G401 (cell line): ENCODE measurements at places on chromosomes 6 and 20.

DNA sequence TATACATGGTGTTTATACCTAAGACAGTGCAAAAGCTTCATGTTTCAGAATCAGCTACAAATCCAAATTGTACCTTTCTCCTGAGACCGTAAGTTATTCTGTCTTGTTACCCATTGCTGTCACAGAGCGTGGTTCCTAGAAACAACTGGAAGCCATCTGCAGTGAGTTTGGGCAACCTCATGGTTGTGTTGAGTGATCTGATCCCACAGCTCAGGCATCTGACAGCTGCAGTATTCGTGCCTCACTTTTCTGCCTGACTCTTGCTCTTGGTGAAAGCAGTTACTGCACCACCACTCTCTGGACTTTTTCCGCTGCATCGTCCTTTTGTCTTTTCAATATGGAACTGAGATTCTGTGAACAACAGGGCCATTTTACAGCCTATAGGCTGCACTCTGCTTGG lies 752.6 kb downstream of the MAFB start:
- DNase-seq, result no peak

GRCh38 chr20:22566876-22567658 lies 17.3 kb downstream of the FOXA2 start:
- DNase-seq, result no peak

DNA sequence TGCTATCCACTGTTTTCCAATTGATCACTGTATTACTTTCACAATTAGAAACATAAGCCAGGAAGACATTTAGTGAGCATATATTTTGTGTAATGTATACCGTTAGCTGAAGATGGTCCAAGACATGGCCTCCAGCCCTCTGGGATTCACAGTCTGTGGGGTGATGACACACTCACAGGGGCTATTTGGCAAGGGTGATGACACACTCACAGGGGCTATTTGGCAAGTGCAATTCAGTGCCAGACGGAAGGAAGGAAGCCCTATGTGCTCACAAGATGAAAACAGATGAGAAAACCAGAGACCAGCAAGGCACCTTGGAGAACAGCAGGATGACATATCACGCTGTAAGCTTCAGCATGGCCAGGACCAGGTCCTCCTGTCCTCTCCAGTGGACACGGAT lies 183.7 kb downstream of the MBOAT1 start:
- DNase-seq, result no peak

- DNase-seq, result no peak
Measured at GRCh38 chr6:90643381-90643780, 56.5 kb upstream of the MAP3K7 start.

DNA sequence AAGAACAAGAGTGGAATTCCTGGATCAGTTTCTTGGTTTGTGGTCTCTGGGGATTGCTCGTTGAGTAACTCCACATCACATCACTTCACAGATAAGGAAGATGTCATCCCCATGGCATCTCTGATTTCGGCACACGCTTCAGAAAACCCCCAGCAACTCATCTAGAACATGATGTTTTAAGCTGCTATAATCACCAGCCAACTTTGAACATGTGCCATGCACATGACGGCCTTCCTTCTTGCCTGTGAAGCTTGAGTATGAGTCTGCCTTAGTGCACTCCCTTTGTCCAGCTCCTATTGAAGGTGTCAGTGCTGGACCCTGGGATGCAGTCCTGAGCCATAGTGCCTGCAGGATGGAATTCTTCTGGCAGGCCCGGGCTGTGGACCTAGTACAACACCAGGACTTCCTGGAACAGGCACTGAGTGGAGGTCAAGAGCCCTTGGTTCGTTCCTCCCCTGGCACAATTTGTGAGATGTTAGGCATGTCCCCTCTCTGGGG lies 231.5 kb upstream of the SUPT3H start:
- DNase-seq, result no peak

- DNase-seq, result no peak
Measured at GRCh38 chr6:144364208-144364720, 79.1 kb downstream of the UTRN start.

- DNase-seq, result no peak
Measured at GRCh38 chr6:33710296-33711121, 991 bp downstream of the UQCC2 start.

- no peak for DNase-seq
Measured at GRCh38 chr6:7726416-7727085, 652 bp downstream of the BMP6 start.

DNA sequence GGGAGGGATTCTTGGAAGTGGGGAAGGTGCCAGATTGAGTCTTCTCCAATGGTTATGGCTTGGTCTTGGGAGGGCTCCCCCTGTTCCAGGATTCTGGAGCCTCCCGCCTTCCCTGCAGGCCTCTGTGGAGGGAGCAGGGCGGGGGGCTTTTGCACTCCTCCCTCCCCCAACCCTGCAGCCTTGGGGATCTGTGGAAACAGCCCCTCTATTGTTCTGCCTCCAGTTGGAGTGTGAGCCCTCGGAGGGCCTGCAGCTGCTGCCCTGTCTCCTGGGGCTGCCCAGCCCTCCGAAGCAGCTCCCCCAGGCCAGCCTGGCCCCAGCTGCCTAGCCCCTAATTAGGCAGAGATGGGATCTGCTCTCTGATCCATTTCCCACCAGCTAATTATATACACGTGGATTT lies 14.7 kb downstream of the FAM110A start:
- DNase-seq, result no peak

DNA sequence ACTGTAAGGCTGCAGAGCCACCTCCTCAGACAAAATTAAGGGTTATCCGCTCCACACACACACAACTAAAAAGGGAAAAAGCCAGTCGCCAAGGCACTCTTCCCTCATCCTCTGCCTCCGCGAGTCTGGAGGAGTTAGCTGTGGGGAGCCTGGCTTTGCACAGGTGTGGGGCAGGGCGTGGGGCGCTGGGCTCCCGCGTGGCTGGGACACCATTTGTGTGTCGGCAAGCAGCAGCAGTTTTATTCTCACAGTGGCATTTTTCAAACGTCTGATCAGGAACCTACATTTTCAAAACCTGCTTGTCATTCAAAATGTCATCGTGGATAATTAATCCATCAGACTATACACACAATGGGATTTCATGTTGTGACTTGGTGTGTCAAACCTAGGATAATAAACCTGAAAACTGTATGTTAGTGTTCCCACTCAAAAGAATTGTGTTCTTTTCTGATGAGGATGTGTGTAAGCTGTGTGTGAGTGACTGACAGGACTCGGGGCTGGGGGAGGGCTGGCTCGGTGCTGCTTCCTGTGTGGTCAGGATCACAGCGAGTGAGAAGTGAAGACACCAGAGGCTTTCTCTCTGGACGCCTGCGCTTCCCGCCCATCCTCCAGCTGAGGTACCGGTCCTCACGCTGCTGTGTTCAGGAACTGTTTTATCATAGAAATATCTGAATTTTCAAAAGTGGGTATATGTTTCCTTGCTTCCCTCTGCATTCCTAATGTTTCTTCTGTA lies 83.1 kb downstream of the IRF4 start:
- DNase-seq, result no peak

- DNase-seq, result no peak
Measured at GRCh38 chr20:44644230-44644617, 7.3 kb downstream of the ADA start.

DNA sequence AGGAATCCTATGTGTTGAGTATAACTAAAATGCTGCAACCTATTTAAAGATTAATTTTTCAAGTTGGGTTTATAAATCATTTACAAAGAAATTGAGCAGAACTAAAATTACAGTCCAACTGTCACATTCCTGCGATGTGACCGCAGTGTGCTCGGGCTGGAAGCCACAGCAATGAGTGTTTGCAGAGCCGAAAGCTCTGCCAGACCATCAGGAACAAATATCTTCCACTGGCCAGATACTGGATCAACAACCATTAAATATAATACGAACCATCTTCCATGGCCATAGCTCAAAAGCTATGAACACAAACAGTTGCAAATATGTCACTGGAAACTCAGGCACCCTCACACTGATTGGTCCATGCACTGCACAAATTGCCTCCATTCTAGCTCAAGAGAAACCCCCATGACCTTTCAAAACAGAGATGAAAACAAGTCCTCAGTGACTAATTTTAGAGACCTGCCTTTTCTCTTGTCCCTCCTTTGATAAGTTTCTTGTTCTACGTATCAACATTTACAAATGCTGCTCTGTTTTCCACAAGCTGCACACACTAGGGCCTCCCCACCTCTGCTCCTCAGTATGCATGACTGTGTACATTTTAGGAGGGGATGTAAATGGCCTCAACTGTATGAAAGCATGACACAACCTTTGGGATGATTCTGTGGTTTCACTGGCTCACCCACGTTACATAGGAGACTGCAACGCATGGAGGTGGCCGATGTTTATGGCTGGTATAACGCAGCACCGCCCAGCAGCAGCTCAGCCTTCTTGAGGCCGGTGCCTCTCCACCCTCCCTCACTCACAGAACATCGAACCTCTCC lies 171.7 kb downstream of the WDR27 start:
- DNase-seq, result no peak

DNA sequence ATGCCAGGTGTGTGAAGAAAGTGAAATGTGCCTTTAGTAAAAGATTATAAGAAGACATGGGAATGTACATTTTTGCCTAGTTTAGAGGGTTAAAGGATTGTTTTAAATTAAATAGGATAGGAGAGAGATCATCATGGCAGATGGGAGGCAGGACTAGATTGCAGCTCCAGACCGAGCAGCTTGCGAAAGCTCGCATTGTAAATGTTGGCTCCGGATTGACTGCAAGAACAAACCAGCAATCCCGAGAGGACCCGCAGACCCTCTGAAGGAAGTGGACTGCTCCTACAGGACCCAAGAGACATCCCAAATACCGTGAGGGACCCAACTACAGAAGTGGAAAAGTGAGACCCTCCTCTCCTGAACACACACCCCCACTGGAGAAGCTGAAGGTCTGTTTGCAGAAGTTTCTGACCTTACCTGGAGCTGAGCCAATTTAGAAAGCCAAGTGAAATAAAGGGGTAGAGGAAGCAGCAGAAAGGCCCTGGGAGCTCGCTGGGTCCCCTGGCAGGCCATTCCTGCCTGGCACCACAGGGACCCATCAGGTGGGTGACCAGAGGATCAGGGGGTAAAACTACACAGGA lies 30.0 kb upstream of the TPD52L1 start:
- DNase-seq, result no peak
